DMS 273 treated with DMSO at 0.1 percent for 48 hours (cell line): ENCODE measurements at places on chromosomes 7 and 10.

DNA sequence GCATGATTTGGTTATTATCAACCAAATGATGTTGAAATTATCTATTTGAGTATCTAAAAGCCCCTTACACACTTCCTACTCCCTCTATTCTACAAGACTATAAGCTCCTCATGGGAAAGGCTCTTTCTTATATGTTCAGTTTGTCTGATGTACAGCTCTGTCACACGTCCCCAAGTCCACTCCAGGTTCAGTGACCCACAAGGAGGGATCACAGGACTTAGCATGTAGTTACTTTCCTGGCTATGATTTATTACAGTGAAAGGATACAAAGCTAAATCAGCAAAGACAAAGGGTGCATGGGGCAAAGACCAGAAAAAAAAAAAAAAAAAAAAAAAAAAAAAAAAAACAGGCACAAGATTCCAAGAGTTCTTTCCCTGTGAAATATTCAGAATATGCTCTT lies 125.6 kb upstream of the TMEM106B start:
- no peak for DNase-seq

DNA sequence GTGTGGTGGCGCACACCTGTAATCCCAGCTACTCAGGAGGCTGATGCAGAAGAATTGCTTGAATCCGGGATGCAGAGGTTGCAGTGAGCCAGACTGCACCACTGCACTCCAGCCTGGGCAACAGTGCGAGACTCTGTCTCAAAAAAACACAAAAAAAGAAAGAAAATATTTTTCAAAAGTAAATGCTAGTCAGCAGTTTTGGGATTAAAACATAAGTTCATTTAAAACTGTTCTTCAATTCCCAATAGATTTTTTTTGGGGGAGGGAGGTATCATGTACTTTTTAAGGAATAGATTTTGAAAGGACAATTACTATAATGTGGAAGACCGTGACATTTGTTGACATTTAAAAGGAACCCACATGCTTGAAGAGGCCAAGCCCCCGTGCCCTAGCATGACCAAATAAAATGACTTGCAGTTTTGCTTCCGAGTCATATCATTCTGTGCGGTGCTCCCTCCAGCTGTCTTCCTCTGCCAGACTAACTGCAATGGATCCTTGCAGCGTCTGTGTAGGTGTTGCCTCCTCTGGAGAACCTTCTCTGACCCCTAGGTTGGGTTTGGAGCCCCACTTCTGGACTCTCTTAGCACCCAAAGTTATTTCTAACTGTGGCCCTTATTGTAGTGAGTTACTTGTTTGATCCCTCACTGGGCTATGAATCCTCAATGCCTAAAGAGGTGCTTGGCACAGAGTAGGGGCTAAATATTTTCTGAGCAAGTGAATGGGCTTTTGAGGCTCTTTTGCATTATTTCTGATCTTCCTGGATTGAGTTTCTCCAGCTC lies 17.4 kb upstream of the HPS1 start:
- no peak for DNase-seq

GRCh38 chr7:26398756-26399509 lies 107.3 kb downstream of the SNX10 start:
- DNase-seq, result peak; percentile 61

GRCh38 chr10:53122281-53122680 lies 349.7 kb upstream of the MBL2 start:
- no peak for DNase-seq

DNA sequence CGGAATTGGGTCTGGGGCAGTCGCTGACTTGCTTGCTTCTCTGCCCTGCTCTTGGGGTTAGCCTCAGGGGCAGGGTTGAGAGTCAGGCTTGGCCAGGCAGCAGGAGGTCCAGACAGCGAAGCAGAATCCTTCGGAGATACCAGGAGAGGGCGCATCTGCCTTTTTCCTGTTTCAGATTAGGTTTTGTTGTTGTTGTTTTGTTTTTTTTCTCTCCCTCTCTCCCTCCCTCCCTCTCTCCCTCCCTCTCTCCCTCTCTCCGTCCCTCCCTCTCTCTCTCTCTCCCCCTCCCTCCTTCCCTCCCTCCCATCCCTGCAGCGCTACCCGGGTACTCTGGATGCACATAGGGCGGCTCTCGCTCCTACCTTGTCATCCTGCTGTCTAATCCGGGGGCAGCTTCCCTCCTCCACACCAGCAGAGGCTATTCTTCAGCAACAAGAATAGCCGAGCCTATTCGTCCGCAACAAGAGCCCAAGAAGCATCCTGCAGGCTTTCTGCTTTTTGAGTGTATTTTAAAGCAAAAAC lies 758 bp upstream of the OPTN start:
- peak; percentile 11 for DNase-seq

GRCh38 chr10:35726846-35727245 lies 84.8 kb upstream of the FZD8 start:
- no peak for DNase-seq

DNA sequence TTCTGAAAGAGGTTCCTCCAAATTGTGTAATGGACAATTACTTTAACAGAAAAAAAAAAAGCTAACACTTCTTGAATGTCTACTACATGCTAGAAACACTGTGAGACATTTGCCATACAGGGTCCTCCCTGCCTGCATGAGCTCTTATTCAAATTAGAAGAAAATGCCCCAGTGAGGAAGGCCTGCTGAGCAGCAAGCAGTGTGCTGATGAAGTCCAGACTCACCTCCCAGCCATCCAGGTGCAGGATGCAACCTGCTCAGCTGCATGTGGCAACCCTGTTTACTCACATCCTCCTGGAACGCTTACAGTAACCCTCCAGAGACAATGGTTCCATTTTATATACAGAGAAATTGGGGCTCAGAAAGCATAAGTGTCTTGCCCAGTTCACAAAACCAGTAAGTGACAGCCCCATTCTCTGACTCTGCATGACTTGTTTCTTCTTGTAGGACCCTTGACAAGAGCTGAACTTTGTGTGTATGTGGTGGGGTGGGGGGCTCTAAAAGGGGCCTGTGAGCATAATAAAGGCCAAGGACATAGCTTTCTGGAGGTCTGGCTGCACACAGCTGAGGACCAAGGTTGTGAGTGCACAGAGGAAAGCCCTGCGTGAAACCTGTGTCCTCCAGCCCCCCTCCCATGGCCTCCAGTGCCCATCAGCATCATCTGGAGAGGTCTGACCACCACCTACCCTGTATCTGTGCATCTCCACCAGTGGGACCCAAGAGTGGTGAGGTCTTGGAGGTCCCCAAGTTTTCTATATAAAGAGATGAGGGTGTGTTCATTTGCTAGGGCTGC lies 387.8 kb downstream of the GRID1 start:
- DNase-seq, result no peak

- DNase-seq, result peak; percentile 56
Measured at GRCh38 chr10:79068562-79069324, at the start of gene ZMIZ1. TSS of gene ZMIZ1 (plus strand) at chr10:79068966. CDS start at chr10:79201633, 132,667 bp downstream.

GRCh38 chr10:58264780-58265179 lies 2.9 kb downstream of the IPMK start:
- DNase-seq, result no peak

DNA sequence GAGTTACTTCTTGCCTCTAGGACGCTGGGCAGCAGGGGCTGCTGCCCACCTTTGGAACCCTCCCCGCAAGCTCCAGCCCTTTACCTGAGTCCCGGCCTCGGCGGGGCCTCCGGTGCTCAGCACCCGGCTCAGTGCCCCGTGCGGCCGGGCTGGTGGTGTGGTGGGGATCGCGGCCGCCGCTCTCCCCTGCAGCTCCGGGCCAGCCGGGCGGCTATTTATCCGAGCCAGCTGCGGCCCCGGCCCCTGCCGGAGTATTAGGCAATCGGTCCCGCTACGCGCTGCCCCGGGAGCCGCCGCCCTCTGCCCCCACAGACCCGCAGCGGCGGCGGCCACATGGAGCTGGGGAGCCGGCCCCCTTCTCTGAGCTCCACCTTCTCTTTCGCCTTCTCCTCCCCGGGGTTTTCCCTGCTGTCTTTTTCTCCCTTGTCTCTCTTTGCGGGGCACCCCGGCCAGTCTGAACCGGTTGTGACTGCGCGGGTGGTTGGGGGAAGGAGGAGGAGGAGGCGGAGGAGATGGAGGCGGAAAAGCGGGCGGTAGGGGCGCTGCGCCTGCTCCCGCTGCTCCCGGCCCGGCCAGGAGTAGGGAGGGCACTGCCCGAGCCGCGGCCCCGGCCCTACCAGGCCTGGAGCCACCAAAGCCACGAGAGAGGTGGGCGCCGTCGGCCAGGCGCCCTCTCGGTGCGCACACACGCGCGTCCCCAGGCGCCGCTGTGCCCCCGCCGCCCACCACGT lies at the start of gene SLC16A9:
TSS of gene SLC16A9 (minus strand) at position 456 of the 731 bp plus-strand sequence. CDS start 25,559 bp downstream, outside the sequence.
- peak; percentile 36 for DNase-seq

DNA sequence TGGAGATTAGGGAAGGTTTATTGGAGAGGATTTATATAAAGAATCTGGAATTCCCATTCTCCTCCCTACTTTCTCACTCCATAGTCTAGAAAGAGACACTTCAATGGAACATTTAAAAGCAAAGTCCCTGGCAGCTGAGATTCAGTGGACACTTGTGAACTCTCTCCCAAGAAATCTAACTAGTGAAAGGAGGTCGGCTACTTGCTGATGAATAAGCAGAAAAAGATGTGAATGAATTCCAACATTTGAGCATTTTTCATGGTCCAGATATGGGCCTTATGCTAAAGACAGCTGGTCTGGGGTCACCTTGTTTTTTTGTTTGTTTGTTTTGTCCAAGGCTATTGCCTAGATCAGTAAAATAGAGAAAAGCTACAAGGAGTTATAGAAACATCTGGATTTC lies 141.1 kb upstream of the LRRTM3 start:
- DNase-seq, result no peak

- DNase-seq, result no peak
Measured at GRCh38 chr10:4216726-4217125, 431.7 kb upstream of the KLF6 start.

DNA sequence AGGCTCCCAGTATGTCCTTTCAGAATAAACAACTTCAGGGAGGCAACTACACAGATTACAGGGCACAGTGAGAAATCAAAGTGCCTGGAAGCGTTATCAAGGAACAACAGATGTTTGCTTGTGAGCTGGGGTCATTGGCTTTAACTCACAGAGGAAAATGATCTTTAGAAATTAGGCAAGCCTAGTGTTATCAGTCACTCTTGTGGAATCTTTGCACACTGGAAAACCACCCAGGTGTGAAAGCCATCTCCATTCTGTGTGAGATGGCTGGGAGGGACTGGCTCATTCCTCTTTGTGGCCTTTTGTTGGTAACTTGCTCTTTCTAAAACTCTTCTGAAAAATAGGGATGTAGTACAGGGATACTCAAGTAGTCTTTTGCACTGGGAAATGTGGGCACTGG lies 716.0 kb downstream of the XPNPEP1 start:
- DNase-seq, result no peak

GRCh38 chr10:94200146-94200837 lies 162.4 kb downstream of the NOC3L start:
- DNase-seq, result no peak
